ENCODE measurements at places on chromosomes 7 and 10.
A peak's percentile ranks its signal among the peaks of the same experiment; 100 is the strongest.

GRCh38 chr10:114879541-114880158 lies 58.1 kb downstream of the FHIP2A start:
- no peak for DNase-seq

GRCh38 chr10:34274906-34275305 lies 540.2 kb downstream of the PARD3 start:
- no peak for DNase-seq

- DNase-seq: no peak
Measured at GRCh38 chr10:74371696-74372095, 220.7 kb downstream of the ADK start.

GRCh38 chr7:153476166-153476565 lies 576.0 kb upstream of the DPP6 start:
- no peak for DNase-seq

DNA sequence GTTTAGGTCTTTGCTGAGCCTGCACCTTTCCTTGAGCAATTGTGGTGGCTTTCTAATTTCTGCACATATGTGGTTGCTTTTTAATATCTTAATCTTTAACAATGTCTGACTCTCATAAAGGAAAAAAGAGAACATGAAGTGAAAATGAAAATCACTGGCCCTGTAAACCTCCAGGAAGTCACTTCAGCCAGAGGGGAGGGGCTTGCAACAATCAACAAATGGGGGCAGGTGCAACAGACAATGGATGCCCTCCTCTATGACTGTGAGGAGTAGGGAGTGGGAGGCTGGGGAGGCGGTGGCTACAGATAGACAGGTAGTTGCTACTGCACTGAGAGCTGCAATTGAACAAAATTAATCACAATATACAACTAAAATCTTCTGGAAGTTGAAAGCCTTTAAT lies 1377.4 kb downstream of the XPNPEP1 start:
- DNase-seq: no peak

DNA sequence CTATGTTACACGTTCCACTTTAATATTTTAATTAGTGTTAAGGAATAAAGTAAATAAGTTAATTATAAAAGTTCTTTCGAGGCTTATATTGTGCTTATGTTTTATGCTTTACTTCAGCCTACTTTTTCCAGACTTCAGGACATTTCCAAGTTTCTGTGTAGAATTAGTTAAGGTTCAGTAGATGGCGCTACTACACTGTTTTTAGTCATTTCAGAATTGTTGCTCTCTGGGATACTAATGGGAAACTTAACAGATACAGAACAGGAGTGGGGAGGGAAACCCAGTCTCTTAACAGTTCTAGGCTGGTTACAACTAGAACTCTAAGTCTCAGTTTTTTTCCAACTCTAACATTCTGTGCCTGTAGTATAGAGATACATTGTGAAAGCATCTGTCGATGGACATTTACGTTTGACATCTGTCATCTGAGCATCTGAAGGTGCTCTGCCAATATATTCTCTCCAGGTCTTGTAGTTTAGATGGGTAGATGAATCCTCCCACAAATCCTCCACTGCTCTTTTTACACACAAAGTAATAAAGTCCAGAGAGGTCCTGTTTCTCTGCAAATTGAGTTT lies 56.8 kb upstream of the FAM171A1 start:
- DNase-seq: no peak

GRCh38 chr10:74913377-74913979 lies 87.1 kb downstream of the KAT6B start:
- DNase-seq: no peak

DNA sequence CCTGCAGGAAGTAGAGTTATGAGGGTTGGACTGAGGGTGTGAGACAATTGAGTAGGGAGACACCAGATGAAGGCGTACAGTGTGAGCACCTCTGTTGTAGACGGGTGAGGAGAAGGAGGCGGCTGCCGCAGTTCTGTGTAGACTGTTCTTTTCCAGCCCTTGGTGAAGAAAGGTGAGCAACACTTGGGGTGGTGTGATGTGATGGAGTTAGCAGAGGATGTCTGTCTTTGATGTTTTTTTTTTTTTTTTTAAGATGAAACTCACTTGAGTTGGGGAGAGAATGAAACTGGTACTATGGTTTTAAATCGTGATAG lies 42.8 kb upstream of the RNF216 start:
- DNase-seq: no peak

GRCh38 chr7:52168085-52168484 lies 851.5 kb upstream of the COBL start:
- DNase-seq: no peak

DNA sequence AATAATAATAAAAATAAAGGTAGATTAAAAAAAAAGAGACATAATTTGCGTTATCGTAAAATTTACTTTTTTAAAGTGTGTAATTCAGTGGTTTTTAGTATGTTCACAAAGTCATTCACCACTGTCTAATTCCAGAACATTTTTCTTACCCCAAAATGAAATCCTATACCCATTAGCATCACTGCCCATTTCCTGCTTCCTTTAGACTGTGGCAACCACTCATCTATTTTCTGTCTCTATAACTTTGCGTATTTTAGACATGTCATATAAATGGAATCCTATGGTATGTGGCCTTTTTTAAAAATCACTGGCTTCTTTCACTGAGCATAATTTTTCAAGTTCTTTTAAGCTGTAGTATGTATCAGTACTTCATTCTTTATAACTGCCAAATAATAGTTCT lies 53.6 kb downstream of the KAT6B start:
- DNase-seq: no peak

GRCh38 chr7:157561816-157562410 lies 225.1 kb downstream of the DNAJB6 start:
- DNase-seq: no peak

- DNase-seq: peak; percentile 45
Measured at GRCh38 chr7:44259547-44260457, 59.0 kb downstream of the YKT6 start.

GRCh38 chr7:139784648-139785047 lies 6.8 kb upstream of the HIPK2 start:
- no peak for DNase-seq

DNA sequence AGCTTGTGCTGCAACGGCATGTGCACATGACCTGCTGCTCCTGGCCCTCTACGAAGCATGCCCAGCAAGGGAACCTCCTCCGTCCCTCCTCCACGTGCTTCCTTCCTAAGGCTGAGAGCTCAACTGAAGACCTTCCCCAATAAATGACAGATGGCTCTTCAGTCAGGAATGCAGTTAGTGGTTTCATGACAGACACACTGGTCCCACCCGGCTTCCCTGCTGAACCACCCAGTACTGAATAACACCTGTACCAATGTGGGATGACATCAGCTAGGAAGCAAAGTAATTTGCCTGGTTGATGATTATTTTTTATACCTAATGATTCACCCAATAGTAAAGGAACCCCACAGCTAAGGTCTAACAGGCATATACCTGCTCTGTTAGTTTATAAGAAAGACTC lies 69.1 kb downstream of the SCRN1 start:
- DNase-seq: no peak

- no peak for DNase-seq
Measured at GRCh38 chr10:45224219-45224841, 91.1 kb downstream of the OR13A1 start.

GRCh38 chr10:74900297-74900696 lies 73.9 kb downstream of the KAT6B start:
- no peak for DNase-seq

DNA sequence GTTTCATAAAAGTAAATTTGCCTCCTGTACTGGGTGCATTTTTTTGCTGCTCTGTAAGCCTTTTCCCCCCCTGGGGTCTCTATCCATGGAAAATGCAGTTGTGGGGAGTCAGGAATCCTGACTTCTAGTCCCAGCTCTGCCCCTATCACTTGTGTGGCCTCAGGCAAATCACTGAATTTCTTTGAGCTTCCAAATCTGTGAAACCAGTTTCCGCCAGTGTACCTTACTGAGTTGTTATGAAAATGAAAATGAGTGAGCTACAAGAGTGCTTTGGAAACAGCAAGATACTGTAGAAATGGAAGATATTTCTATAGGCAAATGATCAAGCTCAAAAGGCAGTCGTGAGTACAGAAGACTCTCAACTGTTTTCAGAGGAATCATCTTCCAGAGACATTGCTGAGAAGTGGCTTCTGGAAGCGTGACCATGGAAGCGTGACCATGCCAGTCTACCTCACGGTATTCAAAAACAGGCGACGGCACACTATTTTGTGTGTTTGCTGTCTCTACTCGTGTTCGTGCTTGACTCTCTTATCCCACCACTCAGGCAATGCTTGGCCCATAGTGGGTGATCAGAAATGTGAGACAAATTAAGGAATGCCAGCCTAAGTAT lies 107.4 kb downstream of the ATXN7L1 start:
- DNase-seq: no peak

DNA sequence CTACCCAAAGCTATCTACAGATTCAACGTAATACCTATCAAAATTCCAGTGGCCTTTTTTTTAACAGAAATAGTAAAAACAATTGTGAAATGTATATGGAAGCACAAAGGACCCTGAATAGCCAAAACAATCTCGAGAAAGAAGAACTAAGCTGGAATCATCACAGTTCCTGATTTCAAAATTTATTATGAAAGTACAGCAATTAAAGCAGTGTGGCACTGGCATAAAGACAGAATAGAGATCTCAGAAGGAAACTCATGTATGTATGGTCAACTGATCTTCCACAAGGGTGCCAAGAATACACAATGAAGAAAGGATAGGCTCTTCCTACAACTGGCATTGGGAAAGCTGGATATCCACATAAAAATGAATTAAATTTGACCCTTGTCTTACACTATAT lies 23.2 kb downstream of the PNLIPRP3 start:
- DNase-seq: no peak

DNA sequence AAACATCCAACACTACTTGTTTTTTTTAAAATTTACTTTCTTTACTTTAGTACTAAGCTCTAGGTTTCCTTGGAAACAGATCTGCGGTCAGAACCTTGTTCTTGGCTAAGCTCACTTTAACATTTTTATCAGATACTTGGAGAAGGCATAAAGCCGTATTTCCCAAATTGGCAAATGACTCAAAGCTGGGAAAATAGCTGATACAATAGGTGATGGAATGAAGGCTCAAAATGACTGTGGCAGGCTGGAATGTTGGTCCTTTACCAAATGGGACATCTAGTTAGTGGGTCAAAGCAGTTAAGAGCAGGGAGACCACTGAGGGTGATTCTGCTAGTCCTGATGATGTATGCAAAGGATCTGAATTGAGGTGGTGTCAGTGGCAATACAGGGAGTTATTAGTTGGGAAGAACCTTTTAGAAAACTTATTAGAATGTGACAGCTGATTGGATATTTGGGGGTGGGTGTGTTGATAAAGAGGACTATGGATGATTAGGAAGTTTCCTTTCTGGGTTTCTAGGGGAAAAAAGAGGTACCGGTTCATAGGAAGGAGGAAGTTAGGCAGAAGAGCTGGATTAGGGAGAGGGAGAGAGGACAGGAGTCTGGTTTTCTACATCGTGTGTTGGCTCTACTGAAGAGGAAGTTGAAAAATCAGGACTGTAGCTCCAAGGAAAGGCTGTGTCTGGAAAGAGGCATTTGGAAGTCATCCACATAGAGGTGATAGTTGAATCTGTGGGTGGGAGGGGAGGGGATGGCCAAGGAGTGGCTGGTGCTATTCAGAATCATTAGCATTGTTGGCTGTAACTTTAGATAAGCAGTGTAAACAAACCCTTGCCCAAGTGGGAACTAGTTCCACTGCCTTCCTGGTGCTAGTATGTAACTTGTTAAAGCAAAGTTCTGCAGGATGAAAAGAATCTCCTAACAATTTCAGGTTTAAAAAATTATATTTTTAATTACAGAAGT lies 13.1 kb downstream of the PLCE1 start:
- DNase-seq: no peak

- DNase-seq: no peak
Measured at GRCh38 chr10:19904202-19904661, 88.0 kb downstream of the PLXDC2 start.

DNA sequence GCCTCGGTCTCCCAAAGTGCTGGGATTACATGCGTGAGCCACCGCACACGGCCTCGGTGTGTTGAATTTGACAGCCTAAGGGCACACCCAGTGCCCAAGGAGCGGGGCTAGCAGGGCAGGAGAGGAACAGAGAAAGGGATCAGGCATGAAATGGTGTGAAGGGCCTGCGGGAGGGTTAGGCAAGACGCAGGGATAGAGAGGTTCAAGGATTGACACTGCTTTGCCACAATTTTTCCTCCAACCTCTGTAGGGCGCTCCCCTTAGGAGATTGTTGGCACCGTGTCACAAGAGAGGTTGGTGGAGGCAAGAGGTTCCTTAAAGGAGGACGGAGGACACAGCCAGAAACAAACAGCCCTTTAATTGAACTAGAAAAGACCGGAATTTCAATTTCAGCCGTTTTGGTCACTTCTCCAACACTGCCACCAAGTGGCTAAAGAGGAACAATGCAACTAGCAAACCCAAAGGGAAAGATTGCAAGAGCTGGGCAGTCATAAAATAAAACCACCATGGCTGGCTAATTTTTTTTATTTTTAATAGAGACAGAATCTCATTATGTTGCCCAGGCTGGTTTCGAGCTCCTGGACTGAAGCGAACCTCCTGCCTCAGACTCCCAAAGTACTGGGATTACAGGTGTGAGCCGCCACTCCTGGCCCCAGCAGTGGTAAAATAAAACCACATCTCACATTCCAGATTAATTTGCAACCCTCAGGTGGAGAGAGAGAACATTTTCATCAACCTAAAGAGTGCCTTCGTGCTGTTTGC lies 6.9 kb upstream of the CREB3L2 start:
- no peak for DNase-seq

DNA sequence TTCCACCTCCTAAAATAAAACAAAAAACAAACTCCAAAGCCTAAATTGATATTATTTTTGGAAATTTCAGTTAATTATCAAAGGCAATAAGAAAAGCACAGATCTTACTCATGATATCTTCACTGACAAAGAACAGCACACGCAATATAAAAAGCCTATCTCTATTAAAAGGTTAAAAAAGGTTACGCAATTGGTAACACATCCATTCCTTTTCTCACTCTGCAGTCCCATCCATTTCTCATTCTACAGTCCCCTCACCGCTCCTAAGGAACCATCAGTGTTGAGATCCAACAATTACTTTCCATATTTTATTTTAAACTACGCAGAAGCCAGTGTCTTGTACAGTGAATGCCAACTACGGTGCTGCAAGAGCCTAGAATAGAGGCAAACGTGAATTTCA lies 1.3 kb downstream of the SEC61G start:
- DNase-seq: no peak

DNA sequence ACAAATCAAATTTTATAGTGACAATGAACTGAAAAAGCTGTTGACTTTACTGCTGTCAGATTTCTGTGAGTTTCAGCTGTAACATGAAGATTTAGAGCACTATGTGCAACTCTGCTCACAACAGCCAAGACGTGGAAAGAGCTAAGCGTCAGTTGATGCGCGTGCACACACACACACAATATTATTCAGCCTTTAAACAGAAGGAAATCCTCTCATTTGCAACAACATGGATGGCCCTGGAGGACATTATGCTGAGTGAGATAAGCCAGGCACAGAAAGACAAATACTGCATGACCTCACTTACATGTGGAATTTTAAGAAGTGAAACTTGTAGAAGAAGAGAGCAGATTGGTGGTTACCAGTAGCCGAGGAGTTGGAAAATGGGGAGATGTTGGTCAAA lies 82.8 kb upstream of the FRMD4A start:
- DNase-seq: no peak

GRCh38 chr10:103637927-103638557 lies 144.5 kb downstream of the NEURL1 start:
- DNase-seq: peak; percentile 85

GRCh38 chr10:113552014-113552413 lies 839 bp upstream of the HABP2 start:
- DNase-seq: no peak

Measured in cerebellar nuclear complex (tissue), 1 donor.